ENCODE measurements at places on chromosomes 12 and 14. TPM values are rescaled to one million over a fixed set of nuclear protein-coding genes. Genes with fewer than 3 reads are reported as not detected.

GRCh38 chr14:36955376-36955775, 217.0 kb downstream of the SLC25A21 start:
- DNase-seq = no peak

DNA sequence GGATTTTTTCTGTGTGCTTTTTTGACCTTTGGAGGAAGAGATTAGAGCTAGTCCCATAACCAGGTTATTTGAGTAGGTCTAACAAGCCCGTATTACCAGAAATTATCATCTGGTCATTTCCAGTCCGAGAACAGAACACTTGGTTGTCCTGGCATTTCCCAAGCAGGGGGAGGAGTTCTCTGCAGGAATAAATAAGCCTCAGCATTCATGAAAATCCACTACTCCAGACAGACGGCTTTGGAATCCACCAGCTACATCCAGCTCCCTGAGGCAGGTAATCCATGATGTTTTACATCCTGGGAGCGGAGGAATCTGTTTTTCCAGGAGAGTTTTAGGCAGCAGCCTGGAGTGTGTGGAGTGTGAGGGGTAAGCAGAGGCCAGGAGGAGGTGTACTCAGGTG, at the start of gene SERPINA3:
Gene SERPINA3 (plus strand): TSS at position 218 of the 400 bp plus-strand sequence. CDS start 2,051 bp downstream, outside the sequence.
- no peak for DNase-seq

GRCh38 chr12:127223731-127224130, 1043.2 kb upstream of the TMEM132C start:
- DNase-seq = no peak

DNA sequence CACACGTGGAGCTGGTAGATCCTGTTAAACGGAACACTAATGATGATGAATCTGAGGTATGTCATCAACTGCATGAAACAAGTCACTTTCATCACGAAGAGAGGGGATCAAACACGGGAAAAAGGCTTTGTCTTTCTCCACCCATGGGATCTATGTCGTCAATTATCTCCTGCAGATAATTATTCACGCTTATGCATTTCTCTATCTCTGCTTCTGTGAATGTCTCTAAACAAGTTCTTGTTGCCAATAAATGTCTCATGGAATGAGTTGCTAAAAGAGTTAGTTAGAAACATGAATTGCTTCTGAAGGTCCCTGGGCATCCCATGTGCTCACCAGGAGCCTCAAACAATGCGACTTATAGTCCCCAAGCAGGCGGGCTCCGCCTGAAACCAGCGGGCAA, 1228.2 kb upstream of the TMEM132C start:
- no peak for DNase-seq

DNA sequence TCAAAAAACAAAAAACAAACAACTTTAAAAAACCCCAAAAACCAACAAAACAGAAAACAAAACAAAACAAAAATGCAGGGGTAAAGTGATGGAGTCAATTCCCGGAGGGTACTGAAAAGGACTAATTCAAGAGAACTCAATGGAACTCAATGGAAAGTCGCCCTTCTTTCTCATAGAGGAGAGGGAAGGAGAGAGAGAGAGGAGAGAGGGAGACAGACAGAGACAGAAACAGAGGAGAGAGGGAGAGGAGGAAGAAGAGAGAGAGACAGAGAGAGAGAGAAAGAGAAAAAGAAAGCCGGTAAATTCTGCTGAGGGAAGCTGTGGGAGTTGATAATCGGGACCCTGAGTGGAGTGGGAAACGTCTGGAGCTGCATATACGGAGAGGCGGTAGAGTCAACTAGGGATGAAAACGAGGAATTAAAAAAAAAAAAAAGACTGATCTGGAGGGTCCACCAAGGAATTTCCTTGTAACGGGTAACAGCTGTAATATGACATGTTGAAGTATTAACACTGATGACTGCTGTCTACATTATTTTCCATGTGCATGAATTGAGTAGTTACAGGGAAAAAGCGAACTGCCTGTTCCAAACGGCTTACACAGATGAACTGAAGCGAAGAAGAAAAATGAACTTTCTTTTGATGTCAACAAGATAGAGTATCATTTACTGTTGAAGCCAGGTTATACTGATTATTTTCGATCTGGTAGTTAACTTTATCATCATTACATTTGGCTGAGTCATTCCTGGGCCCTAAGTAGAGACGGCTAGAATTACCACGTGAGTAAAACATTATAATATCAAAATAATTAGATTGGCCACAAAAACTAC, 934 bp upstream of the ZC2HC1C start:
- no peak for DNase-seq

DNA sequence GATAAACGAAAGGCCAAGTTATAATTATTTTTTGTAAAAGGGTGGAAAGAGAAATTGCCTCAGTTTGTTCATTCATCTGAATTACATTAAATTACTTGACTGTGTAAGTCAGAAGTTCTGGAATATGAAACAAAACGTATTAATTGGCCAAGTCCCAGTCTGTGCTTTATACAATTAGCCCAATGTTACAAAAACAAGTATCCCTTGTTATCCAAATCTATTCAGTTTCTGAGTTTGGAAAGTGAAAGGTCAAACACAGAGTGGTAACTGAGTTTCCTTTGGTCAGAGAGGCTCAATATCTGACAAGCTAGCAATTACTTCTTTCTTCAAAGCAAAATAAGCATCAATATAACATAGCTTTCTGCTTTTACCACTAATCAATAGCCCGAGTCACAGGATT, 62.6 kb downstream of the SPPL3 start:
- DNase-seq = no peak

- no peak for DNase-seq
Measured at GRCh38 chr14:70259420-70259819, 70.7 kb upstream of the SLC8A3 start.

DNA sequence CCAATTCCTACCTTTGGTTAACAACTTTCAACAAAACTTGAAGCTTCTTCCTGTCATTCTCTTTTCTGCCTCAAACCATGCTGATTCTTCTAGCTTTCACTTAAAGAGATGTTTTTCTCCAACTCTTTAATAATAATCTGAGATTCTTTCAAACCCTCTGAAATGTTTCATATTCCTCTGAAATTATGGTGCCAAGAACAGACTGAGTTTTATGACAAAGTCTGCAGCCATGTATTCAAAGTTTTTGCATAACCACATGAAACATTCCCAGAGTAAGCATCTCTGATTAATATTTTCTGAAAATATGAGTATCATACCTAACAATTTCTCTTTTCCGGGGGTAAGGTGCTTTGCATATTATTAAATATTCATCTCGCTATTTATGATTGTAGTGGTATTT, 59.1 kb upstream of the DCN start:
- no peak for DNase-seq

GRCh38 chr14:94481468-94482131, 5.6 kb upstream of the SERPINA9 start:
- no peak for DNase-seq

DNA sequence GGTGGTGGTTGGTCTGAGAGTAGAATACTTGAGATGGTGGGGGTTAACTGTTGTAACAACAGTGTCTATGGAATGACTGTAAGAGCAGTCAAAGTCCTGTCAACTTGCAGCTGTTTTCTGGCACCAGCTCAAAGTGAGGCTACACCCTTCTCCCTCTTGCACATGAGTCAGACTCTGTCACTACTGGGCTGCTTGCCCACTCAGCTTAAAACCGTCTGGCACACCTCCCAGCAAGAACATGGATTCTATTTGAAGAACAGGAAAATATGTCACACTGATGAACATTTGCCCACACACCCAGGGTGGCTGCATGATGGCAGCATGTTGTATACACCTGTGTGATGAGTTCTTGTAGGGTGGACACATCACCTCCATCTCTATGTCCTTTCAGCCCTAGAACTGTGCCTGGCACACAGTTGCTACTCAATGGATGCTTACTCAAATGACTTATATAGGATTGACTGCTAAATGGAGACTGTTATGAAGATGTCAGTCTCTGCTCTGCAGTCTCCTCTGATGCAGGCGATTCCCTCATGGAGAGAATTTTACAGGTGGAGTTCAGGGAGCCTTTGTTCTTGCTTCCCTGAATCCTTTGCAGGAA, 19.3 kb upstream of the SERPINA6 start:
- no peak for DNase-seq

- no peak for DNase-seq
Measured at GRCh38 chr12:89033062-89033461, 319.2 kb downstream of the DUSP6 start.

DNA sequence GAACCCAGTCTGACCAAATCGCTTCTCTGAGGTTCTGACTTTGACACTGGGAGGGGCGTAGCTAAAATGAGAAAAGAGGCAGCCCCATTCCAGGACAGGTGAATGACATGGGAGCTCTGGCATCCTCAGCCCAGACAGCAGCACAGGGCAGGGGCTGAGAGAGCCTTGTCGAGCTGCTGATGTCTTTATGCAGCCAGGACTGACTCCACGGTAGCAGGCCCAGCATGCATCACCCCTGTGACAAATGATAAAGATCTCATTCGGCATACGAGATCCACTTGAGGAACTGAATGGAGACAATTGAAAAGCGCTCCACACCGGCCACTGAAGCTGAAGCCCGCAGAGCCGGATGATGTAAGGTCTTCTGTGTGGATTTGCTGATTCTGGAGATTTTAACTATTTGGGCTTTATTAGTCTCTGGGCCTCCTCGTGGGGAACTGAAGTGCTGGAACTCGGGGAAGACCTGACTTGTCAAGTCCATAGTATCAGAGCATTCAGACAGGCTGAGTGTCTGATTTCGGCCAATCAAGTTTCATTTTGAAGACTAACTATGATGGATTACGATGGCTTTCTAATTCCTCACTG, 56.9 kb upstream of the MAP1LC3B2 start:
- no peak for DNase-seq

Gene MYF6
- not detected for total RNA-seq

Gene NRXN3
- 0.92 TPM for total RNA-seq

Gene CLMN
- 2.6 TPM for total RNA-seq

Gene SYT1
- 13.2 TPM for total RNA-seq

Gene REM2
- total RNA-seq = not detected

Gene FGF23
- total RNA-seq = not detected

Gene ATP23
- 7.5 TPM for total RNA-seq

Gene DTD2
- total RNA-seq = 18.0 TPM

Data from glomerular endothelial cell (primary cell).